Nephron progenitor cell (in vitro differentiated cells): ENCODE measurements at places on chromosomes 2 and 18.

GRCh38 chr2:130759906-130760753 lies 4.8 kb downstream of the AMER3 start:
- peak overlapping the region; percentile 66 for H3K27ac ChIP-seq
- peaks cover 5% of the 10 kb centered on the region for H3K4me1 ChIP-seq
- no peak for DNase-seq
- no peaks in the 10 kb centered on the region for H3K36me3 ChIP-seq
- peaks cover 58% of the 10 kb centered on the region for H3K27me3 ChIP-seq

DNA sequence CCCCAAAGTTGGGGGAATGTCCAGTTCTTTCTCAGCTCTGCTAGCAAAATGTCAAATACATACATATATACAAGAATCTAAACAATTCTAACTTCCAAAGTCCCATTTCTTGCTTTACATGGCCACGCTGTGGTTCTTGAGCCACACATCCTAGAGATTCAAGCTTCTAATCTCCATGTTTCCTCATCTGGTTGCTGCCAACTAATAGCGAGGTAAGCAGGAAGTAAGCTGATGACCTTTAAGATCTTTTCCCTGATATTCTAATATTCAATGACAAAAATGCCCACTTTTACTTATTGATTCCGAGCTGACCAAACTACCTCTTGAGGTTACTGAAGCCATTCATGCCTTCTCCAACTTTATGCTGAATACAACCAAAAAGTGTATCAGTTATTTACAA lies 3.3 kb downstream of the VPS54 start:
- H3K36me3 ChIP-seq = peaks cover 18% of the 10 kb centered on the region
- DNase-seq = no peak
- H3K4me3 ChIP-seq = peak overlapping the region; percentile 71
- no peak overlapping the region for H3K27ac ChIP-seq
- H3K27me3 ChIP-seq = no peaks in the 10 kb centered on the region

GRCh38 chr2:223720367-223720766 lies 117.0 kb downstream of the AP1S3 start:
- no peak for DNase-seq
- no peak overlapping the region for H3K27ac ChIP-seq
- H3K4me3 ChIP-seq = no peak overlapping the region
- H3K4me1 ChIP-seq = peaks cover 32% of the 10 kb centered on the region

GRCh38 chr18:5508821-5509220 lies 35.0 kb downstream of the EPB41L3 start:
- H3K4me1 ChIP-seq = peaks cover 31% of the 10 kb centered on the region
- H3K27me3 ChIP-seq = no peaks in the 10 kb centered on the region
- no peak overlapping the region for H3K4me3 ChIP-seq
- no peak for DNase-seq
- H3K36me3 ChIP-seq = no peaks in the 10 kb centered on the region

DNA sequence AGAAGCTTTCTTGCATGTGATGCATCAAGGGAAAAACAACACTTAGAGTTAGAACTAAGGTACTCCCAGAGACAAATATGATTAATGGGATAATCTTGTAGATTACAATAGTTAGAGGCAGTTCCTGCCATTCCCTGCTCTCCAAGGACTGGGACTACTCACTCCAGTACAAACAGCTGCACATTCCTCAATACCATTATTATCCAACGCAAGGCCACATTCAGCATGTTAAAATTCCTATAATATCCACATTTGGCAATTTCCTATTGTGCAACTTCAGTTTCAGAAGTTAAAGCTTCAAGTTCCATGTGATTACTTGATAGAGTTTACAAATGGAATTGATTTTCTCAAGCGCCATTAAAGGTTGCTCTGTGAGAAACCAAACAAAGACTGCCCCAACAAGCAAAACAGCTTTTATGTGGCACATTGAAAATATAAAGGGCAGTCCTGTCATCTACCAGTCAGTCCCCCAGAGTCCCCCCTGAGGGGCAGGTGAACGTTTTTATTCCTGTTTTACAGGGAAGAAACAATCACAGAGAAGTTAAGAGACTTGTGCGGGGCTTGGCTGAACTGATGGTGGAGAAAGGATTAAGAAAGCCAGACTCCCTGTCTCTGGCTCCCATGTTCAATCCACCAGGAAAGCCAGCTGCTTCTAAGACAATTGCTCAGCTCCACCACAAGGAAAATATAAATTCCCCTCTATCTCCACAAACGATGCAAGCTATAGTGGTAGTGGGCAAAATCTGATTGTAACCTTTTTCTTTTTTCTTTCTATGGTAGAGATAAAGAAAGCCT lies 72.6 kb downstream of the TXNL1 start:
- H3K27me3 ChIP-seq = peaks cover 4% of the 10 kb centered on the region
- H3K4me1 ChIP-seq = peaks cover 38% of the 10 kb centered on the region
- H3K27ac ChIP-seq = no peak overlapping the region
- no peak overlapping the region for H3K4me3 ChIP-seq
- DNase-seq = no peak

- H3K36me3 ChIP-seq = no peaks in the 10 kb centered on the region
- H3K4me1 ChIP-seq = peaks cover 42% of the 10 kb centered on the region
- no peak overlapping the region for H3K27ac ChIP-seq
- no peak overlapping the region for H3K4me3 ChIP-seq
These were observed 564.7 kb upstream of the PIK3C3 start for GRCh38 chr18:41390309-41390708.

- peaks cover 49% of the 10 kb centered on the region for H3K4me1 ChIP-seq
- no peak overlapping the region for H3K4me3 ChIP-seq
- peaks cover 87% of the 10 kb centered on the region for H3K27me3 ChIP-seq
- no peaks in the 10 kb centered on the region for H3K36me3 ChIP-seq
These were observed 5.4 kb downstream of the POU3F3 start for GRCh38 chr2:104859291-104859765.

GRCh38 chr2:60861736-60862135 lies 19.6 kb upstream of the REL start:
- no peak for DNase-seq
- H3K4me3 ChIP-seq = no peak overlapping the region
- no peaks in the 10 kb centered on the region for H3K4me1 ChIP-seq
- no peaks in the 10 kb centered on the region for H3K36me3 ChIP-seq
